ENCODE measurements at places on chromosomes 13 and 19.

DNA sequence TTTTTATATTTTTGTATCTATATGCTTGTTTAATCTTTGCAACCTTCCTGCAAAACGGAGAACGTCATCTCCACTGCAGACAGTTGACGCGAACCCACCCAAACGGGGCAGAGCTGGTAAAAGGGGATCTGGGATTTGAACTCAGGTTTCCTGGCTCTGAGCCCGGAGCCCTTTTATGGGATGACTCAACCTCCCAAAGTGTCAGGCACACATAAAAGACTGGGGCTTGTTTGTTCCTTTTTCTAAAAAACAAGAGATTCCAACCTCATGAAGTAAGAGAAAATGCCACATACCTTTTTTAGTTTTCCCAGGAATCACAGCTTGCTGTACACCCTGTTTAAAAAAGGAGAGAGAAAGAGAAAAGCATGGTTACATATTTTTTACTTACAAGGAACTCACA is 78.9 kb downstream of the GADD45B start:
- DNase-seq, result no peak

GRCh38 chr19:45995715-45996385 is 583 bp downstream of the CCDC61 start:
- no peak for DNase-seq

DNA sequence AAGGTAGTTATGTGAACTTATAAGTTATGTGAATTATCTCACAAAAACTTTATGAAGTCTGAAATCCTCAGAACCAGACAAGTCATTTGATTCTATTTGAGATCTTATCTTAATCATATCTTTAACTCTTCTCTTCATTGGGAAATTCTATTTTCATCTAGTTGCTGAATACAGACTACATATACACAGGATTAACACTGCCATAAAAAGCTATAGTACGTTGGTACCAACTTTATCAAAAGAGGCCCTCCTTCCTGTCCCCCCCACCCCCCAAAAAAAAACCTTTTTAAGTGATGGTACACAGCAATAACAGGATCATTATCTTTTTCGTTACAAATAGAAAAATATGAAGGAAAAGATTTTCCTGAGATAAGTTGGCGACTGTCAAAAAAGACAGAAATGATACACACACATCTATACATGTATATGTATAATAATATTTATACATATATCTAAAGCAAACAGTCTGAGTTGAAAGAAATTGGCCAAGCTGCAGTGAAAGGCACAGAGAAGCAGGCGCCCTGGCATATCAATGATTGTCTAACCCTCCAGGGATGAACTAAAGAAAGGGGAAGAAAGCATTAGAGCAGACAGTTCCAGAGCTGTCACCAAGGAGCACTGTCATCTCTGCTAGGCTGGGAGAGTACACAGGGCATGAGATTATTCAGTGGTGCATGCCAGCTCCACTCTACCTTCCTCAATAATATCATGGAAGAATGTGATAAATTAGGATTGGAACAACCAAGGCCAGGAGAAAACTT is 116.7 kb downstream of the KLF12 start:
- DNase-seq, result no peak

DNA sequence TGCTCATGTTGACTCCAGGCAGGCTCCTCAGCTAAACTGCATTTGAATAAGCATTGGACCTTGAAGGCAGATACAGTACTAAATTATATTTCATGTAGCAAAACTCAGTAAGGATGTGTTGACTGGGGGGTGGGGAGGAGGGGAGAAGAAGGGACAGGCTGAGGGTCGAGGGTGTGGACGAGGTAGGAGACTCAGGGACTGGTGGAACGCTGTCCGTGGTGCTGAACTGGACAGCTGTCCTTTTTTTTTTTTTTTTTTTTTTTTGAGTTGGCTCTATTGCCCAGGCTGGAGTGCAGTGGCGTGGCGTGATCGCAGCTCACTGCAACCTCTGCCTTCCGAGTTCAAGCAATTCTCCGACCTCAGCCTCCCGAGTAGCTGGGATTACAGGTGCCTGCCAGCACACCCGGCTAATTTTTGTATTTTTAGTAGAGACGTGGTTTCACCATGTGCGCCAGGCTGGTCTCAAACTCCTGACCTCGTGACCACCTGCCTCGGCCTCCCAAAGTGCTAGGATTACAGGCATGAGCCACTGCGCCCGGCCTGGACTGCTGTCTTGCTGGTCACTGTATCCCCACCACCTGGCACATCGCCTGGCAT is 33.2 kb upstream of the CASP14 start:
- DNase-seq, result no peak

DNA sequence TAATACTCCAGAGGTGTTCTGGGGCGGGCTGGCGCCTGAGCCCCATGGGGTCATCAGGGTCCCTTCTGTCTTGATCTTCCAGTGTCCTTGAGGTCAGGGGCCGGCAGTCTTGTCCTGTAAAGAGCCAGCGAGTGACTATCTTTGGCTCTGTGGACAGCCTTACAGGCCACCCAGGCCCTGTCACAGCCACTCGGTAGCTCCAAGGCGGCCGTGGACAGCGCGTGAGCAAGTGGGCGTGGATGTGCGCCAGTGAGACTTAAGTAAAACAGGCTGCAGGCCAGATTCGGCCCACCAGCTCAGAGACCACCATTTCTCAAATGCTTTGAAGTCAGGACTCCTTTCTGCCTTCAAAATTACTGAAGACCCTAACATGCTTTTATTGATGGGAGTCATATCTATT is 3.7 kb downstream of the ZNF444 start:
- DNase-seq, result no peak

DNA sequence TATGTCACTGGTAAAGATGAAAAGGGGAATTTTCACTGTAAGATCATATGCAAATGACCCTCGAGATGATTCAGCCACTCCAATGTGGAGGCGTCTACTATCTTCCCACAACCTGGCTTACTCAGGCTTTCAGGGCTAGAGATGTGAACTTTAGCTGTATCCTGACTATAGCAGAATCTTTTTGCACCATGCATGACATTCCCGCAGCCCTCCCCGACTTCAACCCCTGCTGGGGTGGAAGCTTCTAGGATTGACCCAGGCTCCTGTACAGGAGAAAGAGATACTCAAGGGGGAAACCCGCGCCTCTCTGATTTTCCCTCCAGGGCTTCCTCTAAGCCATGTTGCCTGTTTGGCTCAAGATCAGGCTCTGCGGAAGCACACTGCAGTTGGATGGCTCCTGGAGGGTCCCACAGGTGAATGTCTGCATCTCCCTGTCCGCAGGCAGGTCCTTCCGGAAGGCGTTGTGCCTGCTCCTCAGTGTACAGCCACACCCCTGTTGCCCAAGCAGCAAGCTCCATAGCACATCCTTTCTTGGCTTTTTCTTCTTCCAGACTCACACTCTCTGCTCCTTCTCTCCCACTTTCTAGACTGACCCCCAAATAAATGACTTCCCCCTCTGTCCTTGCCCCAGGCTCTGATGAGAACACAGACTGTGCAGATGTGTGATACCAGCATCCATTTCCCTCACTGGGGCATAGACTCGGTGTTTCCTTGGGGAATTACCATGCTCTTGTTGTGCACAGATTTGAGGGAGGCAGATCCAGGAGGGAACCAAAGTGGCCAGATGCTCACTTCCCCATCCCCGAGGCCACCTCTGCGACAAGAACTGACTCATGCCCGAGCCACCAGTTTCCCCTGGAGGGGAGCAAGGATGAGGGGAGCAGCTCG is 29.1 kb upstream of the POP4 start:
- DNase-seq, result no peak

- peak; percentile 86 for DNase-seq
Observed at GRCh38 chr19:3176715-3177501, 1.7 kb upstream of the S1PR4 start.

GRCh38 chr19:49907745-49908446 is 11.2 kb upstream of the IL4I1 start:
- DNase-seq, result no peak

- peak; percentile 41 for DNase-seq
Observed at GRCh38 chr19:31351056-31351854, 2.0 kb upstream of the TSHZ3 start.

GRCh38 chr19:50377517-50377916 is 1.3 kb downstream of the NR1H2 start:
- no peak for DNase-seq

- no peak for DNase-seq
Observed at GRCh38 chr19:37564624-37565369, 29.8 kb downstream of the ZNF571 start.

GRCh38 chr13:40490086-40490758 is 176.2 kb downstream of the FOXO1 start:
- peak; percentile 85 for DNase-seq

GRCh38 chr13:44354884-44355283 is 18.7 kb upstream of the SERP2 start:
- DNase-seq, result no peak

- DNase-seq, result no peak
Observed at GRCh38 chr13:33931397-33932311, 113.7 kb downstream of the RFC3 start.

- no peak for DNase-seq
Observed at GRCh38 chr13:24661713-24662112, 18.5 kb upstream of the ATP12A start.

GRCh38 chr13:28052945-28053344 is 47.4 kb downstream of the FLT3 start:
- no peak for DNase-seq

GRCh38 chr19:18807861-18808331 is 16.8 kb upstream of the COMP start:
- DNase-seq, result no peak

DNA sequence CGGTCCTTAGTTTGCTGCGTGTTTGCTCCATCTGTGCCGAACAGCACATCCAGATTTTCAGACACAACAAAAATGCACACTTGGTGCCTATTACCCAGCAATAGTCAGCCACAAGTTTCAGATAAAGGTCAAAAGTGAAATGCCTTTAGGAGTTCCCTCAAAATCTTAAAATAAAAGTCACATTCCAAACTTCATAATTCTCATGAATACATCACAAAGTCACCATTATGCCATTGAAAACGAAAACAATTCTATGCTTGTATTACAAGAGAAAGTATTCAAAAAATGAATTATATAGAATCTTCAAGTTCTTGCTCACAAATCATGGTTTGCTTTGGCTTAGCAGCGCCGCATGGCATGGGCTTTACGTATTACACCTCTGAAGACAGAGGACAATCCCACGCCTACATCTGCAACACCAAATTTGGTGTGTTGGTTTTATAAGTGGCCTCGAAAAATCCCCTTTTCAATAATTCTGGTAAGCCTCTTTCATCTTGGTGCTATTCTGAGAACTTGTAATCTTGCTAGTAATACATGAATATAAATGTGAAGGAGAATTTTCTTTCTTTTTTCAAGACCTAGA is 26.6 kb downstream of the COL4A1 start:
- DNase-seq, result no peak

- DNase-seq, result no peak
Observed at GRCh38 chr19:40512110-40512472, 45.3 kb downstream of the SPTBN4 start.

- DNase-seq, result no peak
Observed at GRCh38 chr13:57087006-57087405, 53.7 kb upstream of the PRR20A start.

DNA sequence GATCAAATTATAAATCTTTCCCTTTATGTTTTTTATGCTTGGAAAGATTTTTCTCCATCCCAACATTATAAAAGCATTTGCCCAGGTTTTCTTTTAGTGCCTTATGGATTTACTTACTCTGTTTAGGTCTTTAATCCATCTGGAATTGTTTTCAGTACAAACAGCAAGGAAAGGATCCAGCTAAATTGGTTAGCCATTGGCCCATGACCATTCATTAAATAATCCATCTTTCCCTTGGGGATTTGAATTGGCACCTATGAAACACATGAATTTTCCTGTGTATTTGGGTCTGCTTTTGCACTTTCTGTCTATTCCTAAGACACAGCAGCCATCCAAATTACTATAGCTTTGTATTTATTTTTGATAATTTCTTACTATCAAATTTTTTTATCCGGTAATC is 28.8 kb upstream of the SHKBP1 start:
- DNase-seq, result no peak

DNA sequence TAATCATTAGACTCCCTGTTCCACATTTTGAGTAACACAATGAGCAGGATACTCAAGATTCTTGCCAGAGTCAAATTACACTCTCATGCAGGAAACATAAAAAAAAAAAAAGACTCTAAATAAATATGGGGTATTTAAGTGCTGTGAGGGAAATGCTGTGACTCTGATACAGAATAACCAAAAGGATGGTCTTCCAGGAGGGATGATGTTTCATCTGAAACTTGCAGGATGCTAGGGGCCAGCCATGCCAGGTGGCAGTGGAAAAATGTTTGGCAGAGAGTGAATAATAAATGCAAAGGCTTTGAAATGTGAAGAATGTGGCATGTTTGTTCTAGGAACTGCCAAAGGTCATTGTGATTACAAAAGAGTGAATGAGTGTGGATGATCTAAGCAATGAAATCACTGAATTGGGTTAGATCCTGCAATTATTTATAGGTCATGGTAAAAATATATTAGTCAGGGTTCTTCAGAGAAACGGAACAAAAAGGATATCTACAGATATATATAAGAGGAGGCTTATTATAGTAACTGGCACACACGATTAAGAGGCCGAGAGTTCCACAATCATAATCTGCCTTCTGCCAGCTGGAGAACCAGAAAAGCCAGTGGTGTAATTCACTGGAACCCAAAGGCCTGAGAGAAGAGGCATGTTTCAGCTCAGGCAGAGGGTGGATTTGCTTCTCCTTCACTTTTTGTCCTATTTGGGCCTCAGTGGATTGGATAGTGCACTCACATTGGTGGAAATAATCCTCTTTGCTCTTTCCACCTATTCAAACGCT is 1832.8 kb upstream of the MIR17HG start:
- no peak for DNase-seq

DNA sequence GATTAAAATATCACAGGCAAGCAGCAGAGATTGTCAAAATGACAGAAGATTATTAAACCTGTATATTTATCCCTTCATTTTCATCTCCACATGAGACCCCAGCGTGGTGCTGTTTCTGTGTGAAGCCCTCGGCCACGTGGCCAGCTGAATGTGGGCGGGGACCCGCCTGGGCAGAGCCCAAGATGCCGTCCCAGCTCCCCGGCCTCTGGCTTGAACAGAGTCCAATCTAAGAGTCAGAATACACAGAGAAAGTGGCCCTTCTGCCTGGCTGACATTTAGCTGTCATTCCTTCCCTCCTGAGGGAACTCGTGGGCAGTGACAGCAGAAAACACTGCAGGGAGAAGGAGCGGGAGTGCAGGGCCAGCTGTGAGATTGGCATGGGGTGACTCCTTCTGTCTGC is 34.9 kb upstream of the UQCRFS1 start:
- DNase-seq, result no peak

DNA sequence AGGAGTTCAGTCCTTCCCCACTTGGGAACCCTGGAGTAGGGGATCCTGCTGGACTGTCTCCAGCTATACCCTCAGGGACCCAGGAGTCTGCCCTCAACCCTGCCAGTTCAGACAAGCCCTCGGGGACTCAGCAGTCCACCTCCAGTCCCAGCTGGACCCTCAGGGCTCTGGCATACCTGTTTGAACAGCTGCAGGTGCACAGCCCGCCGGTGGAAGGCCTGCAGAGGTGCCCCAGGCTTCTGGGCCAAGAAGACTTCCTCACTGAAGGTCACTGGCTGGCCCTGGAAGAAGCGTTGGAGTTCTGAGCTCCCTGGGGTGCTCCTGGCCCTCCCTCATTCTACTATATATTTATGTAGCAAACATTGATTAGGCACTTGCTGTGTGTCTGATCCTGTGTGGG is 8.6 kb downstream of the CRB3 start:
- DNase-seq, result no peak

GRCh38 chr13:113654175-113654560 is 3.8 kb downstream of the ATP4B start:
- DNase-seq, result no peak
